ENCODE measurements at places on chromosomes 1 and 21.

- DNase-seq, result no peak
Observed at GRCh38 chr1:48691429-48692001, 85.2 kb downstream of the BEND5 start.

DNA sequence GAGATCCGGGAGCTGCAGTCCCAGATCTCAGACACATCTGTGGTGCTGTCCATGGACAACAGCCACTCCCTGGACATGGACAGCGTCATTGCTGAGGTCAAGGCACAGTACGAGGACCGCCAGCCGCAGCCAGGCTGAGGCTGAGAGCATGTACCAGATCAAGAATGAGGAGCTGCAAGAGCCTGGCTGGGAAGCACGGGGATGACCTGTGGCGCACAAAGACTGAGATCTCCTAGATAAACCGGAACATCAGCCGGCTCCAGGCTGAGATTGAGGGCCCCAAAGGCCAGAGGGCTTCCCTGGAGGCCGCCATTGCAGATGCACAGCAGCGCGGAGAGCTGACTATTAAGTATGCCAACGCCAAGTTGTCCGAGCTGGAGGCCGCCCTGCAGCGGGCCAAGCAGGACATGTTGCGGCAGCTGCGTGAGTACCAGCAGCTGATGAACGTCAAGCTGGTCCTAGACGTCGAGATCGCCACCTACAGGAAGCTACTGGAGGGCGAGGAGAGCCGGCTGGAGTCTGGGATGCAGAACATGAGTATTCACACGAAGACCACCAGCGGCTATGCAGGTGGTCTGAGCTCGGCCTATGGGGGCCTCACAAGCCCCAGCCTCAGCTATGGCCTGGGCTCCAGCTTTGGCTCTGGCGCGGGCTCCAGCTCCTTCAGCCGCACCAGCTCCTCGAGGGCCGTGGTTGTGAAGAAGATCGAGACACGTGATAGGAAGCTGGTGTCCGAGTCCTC lies 25.5 kb downstream of the ETV3L start:
- peak; percentile 51 for DNase-seq

DNA sequence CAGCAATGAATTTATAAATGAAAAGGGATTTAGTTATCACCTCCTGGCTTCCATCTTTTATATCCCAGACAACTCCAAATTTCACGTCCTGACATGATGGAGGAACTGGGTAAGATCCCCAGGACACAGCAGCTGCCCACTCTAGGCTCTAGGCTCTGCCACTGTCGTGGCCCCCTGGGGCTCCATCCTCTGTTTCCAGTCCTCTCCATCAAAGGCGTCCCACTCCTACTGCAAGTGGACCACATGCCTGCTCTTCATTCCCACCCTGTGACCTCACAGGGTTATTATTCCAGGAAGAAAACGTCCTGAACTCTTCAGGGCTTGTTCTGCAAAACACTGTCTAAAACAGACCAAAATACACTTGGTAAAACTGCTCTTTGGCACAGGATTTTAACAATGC lies 11.9 kb downstream of the URB1 start:
- no peak for DNase-seq

DNA sequence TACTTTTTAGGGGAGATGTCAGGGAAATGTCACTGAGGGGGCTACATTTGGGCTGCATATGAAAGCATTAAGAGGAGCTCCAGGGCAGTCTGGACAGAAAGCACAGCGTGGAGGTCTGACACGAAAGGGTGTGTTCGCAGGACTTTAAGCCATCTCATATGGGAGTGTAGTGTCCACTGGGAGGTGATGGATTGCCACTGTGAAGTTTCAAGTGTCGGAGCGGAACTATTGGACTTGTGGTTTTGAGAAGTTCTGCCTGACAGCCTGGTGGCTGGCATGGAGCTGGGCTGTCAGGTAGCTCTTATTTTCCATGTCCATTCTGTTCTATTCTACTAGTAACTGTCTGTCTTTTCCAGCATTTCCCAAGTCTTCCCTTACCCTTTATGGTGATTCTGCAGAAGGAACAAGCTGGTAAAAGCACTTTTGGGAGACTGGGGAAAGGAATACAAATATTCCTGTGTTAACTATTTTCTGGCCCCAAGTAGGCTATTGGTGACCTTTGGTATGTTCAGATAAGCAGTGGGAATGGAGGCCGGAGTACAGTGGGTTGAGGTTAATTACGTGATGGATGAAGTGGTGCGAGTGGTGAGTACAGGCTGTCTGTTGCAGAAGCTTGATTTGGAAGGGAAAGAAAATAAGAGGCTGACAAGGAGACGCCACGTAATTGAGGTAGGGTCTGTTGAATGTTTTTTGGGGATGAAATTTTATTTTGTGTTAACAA lies 19.3 kb downstream of the B3GALT5 start:
- DNase-seq, result no peak

DNA sequence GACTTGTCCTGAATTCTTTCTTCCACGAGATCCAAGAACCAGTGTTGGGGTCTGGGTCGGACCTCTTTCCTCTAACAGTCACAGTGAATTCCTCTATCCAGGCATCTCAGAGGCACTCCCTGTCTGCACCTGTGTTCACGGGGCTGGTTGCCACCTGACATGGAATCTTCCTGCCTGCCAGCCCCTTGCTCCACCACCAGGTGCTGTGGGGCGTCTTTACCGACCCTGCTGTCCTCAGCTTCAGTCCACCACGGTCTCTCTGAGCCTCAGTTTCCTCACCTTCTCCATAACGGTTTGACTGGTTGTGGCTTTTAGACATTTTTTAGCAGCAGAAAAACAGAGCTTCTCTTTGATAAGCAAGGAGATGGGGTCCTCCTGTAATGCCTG lies 62.7 kb downstream of the SDC3 start:
- DNase-seq, result no peak

DNA sequence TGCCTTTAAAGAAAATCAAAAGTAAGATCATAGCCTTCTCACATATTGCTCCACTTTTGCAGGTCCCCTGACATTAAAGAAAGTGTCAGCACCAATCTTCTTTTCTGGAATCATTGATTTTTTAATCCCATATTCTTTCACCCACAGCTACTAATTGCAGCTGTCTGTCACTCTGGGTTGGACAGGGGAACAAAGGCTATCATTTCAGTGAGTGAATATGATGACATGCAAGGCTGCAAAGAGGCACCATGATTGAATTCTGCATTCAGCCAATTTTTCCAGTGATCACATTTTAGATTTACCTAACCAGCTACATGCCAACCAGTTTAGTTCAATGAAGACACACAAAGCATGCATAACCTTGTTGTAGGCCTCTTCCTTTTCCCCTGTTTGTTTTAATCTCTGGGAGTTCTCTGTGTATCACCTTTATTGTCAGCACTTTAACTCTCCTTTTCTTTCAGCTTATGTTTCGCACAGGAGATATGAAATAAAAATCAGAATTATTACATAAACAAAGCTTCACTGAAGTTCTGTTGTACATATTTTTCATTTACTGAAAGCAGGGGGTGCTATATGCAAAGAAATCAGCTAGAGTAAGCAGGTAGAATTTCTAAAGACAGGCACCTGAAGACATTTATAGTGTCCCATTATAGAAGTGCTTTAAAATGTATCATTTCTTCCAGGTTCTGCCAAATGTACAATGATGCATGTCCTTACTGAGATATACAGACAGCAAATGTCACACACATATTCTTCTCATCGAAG lies 584.8 kb downstream of the PLA2G4A start:
- DNase-seq, result no peak

- no peak for DNase-seq
Observed at GRCh38 chr1:93081716-93082115, 2.6 kb downstream of the MTF2 start.

GRCh38 chr1:11505591-11506538 lies 26.9 kb downstream of the DISP3 start:
- DNase-seq, result no peak

DNA sequence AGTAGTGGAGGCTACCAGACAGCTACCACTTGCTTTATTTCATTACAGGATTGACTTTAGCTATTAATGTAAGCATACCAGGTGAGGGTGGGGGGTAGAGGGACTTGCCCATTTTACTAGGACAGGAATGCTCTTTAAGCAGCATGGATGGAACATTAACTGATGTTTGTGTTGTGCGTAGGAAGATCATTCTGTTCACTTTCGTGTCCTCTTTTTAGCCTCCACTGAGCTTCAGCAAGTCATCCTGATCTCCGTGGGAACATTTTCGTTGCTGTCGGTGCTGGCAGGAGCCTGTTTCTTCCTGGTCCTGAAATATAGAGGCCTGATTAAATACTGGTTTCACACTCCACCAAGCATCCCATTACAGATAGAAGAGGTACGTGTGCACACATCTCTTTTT lies 29.3 kb downstream of the IFNGR2 start:
- no peak for DNase-seq

- DNase-seq, result no peak
Observed at GRCh38 chr1:166488327-166488726, 321.5 kb upstream of the FAM78B start.

- no peak for DNase-seq
Observed at GRCh38 chr1:117841117-117841650, 88.2 kb downstream of the GDAP2 start.

DNA sequence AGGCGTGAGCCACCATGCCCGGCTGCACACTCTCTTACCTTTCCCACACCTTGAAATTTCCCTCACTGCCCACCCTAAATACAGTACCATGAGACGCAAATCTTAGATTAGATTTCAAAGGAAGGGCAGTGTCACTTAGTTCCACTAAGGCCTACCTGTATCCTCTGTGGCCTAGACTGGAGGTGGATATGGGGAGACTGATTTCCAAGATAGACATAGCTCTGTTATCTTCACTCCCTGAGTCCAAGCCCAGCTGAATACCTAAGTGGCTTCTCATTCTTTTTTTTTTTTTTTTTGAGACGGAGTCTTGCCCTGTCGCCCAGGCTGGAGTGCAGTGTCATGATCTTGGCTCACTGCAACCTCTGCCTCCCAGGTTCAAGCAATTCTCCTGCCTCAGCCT lies 89.0 kb downstream of the SLC16A1 start:
- no peak for DNase-seq

- DNase-seq, result no peak
Observed at GRCh38 chr1:17667641-17668040, 87.5 kb upstream of the ACTL8 start.

DNA sequence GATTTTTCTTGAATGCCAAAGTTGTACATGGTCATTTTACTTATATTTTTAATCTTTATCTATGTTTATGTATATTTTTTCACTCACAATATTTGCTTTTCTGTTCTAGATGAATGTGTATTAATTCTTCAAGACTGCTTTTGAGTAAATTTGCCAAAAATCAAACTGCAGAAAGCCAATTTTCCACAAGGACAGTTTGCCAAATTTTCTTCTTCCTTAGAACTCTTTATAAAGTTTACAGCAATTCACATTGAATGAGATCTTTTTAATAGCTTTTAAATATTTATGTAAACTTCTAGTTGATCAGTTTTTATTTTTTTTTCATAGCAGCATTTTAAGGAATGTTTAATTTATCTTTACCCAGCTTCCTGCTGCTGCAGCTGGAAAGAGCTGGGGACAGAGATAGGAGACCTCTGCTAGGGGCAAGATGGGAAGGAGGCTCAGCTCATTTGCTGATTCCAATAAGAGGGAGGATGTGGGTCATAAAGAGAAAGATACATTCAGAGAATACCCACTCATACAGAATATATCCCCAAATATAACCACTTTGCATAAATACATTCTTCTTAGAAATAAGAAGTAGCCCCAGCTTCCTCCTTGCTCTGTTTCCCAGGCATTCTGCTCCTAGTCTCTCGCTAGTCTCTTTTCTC lies 93.0 kb downstream of the ODF2L start:
- no peak for DNase-seq

DNA sequence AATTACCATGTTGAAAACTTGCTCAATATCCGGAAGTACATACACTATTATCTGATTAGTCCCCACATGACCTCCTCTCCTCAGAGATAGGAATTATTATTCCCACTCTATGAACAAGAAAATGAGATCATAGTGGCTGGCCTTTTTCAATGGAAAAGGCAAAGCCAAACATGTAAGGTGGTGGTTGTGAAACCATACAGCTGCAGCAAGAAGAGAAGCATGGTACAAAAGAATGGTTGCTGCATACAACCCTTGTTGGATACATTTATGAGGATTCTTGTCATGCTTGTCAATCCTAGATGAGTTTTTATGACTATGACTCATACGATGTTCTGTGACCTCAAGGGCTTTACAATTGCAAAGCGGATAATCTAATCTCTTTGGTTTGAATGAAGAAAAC lies 514.7 kb downstream of the PLPP3 start:
- DNase-seq, result no peak

GRCh38 chr1:181126871-181127587 lies 38.5 kb downstream of the IER5 start:
- no peak for DNase-seq

GRCh38 chr1:40844079-40844478 lies 18.1 kb downstream of the CITED4 start:
- DNase-seq, result no peak

- DNase-seq, result no peak
Observed at GRCh38 chr1:220565670-220566069, 37.7 kb downstream of the MARK1 start.

DNA sequence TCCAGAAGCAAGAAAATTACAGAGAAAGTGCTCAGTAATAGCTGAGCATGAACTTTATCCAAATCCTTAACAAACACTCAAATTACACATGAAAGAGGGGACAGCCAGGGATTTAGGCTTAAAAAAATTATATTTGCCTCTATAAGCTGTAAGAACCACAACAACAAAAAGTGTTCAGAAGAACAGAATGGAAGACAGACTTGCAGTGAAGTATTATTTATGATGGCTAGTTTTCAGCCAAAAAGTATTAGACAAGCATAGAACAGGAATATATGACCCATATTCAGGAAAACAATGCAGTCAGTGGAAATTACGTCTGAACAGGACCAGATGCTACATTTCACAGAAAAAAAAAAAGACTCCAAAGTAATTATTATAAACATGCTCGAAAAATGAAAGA lies 1246.3 kb downstream of the NCAM2 start:
- DNase-seq, result no peak

GRCh38 chr1:243264717-243265116 lies 8.9 kb downstream of the SDCCAG8 start:
- no peak for DNase-seq

- DNase-seq, result no peak
Observed at GRCh38 chr21:17613242-17613676, 558 bp upstream of the BTG3 start.

GRCh38 chr1:84795966-84796600 lies 96.9 kb downstream of the LPAR3 start:
- no peak for DNase-seq

- no peak for DNase-seq
Observed at GRCh38 chr1:182611787-182612186, 7.6 kb upstream of the RGS16 start.

GRCh38 chr1:235504122-235504493 lies at the start of gene B3GALNT2:
Gene B3GALNT2, minus strand, starts transcription at chr1:235504452. Its CDS starts 200 bp downstream, at chr1:235504252.
- DNase-seq, result no peak

GRCh38 chr1:188056011-188056410 lies 1227.3 kb downstream of the PLA2G4A start:
- no peak for DNase-seq

DNA sequence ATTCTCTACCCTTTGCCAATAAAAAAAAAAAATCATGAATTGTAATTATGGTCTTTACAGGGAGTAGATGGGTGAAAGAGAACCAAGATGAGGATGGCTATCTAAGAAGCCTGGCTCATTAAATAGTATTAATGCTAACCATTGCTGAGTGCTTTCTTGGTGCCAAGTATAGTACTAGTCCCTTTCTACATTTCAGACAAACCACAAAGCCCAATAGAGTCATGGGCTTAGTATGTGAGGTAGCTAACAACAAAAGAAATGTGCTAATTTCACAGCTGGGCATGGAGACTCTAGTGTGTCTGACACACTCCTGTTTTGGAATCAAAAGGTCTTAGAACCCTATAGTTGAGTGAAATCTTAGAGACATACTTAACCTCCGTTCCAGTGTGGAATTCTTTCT lies 84.5 kb upstream of the ESRRG start:
- no peak for DNase-seq

GRCh38 chr21:45543371-45543709 lies 1.1 kb upstream of the SLC19A1 start:
- no peak for DNase-seq

Measured in left renal pelvis (tissue), 4 donors.